Stimulated activated CD4-positive, alpha-beta T cell treated with anti-CD3 and anti-CD28 coated beads, Interleukin-12 subunit alpha, Interleukin-12 subunit beta, amount 100 ng/mL, for 24 hours (primary cell): ENCODE measurements at places on chromosomes 5 and 9.
A peak's percentile ranks its signal among the peaks of the same experiment; 100 is the strongest.

DNA sequence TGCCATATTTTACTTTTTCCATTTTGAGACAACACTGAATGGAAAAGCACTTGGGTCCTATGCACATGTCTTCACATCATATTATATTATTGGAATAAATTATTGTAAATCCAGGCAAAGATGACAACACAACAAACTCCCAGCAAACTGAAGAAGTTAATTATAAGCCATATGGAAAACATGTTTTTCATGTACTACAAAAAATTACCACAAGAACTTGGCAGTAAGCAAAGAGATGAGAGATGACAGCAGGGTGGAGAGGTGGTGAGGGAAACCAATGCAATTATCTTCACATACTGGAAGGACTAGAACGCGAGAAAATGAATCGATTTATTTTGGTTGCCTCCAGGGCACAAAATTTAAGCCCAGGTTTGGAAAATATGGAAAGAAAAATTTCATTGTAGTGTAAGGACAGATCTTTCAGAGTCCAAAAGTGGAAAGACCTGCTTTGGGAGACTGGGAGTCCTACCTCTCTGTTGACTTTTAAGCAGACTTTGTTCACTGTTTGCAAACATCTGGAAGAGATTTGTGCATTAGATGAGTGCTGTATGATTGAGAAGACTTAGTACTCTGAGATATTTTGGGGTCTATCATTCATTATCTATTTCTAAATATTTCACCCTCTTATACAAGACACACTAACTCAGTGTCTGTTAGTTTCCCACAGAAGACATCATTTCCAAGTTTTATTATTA, 138.0 kb downstream of the TMEM232 start:
- DNase-seq, result no peak

DNA sequence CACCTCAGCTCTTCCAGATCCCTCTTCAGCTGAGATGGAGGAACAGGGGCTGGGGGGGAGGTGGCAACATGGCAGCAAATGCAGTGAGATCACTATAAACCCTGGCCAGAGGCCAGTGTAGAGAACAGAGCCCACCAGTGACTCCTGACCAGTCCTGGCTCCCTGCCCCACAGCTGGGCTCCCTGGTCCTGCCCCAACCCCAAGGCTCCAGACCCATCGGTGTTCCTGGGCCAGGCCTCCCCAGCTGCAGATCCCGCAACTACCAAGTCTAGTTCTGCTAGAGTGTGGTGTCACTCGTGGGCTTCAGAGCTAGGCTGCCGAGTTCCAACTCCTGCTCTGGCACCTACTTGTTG, 16.8 kb downstream of the AKNA start:
- no peak for DNase-seq

GRCh38 chr5:151239237-151239861, 13.6 kb upstream of the GM2A start:
- peak; percentile 63 for DNase-seq

DNA sequence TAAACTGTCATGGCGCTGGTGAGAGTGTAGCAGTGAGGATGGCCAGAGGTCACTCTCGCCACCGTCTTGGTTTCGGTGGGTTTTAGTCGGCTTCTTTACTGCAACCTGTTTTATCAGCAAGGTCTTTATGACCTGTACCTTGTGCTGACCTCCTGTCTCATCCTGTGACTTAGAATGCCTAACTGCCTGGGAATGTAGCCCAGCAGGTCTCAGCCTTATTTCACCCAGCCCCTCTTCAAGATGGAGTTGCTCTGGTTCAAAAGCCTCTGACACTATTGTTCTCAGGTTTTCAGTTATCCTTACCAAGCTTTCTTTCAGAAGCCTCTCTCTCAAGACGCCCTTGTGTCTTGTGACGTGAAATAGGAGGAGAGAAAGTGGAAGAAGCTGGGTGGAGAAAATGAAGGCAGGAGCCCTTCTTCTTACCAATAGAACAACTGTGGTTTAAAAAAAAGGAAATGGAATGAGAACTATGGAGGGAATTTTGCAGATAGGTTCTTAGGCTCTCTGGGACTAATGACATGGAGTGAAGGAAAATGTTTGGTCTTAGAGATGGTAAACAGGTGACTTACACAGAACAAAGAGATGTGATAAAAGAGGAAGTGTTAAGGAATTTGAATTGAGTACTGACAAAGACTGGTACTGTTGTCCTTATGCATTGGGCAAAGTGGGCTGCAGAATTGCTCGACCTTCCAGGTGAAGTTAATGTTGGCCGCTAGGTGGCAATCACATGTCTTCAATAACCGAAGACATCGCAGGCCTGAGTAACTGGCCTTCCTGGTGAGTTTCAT, 133.3 kb upstream of the RAI14 start:
- DNase-seq, result no peak

GRCh38 chr9:132228062-132228461, 66.2 kb downstream of the NTNG2 start:
- no peak for DNase-seq

DNA sequence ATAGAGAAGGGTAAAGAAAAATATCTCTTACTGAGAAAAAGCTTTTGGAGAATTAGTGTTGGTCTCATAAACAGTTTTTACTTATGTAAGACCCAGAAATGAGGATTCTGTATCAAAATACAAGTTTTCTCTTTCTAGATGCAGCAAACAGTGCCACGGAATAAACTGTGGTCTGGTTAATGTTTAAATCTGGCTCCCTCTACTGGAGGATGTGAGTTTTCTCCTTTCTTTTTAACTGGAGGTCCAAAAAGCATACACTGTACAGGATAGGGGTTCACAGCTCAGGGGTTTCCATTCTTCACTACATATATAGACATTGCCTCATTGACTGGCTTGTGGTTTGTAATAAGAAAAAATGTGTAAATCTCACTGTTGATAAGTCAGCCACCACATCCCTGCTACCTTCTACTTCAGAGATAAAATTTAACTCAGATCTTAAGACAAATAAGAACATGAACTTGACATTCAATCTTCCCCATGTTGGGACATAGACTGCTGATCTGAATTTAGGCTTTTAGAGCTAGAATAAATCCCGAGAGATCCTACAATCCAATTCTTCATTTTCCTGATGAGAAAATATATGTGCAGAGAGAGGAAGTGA, 98.9 kb downstream of the CFAP95 start:
- no peak for DNase-seq

- DNase-seq, result no peak
Measured at GRCh38 chr9:133428617-133429101, 6.5 kb downstream of the ADAMTS13 start.

- no peak for DNase-seq
Measured at GRCh38 chr5:93346301-93346700, 234.7 kb downstream of the NR2F1-AS1 start.

DNA sequence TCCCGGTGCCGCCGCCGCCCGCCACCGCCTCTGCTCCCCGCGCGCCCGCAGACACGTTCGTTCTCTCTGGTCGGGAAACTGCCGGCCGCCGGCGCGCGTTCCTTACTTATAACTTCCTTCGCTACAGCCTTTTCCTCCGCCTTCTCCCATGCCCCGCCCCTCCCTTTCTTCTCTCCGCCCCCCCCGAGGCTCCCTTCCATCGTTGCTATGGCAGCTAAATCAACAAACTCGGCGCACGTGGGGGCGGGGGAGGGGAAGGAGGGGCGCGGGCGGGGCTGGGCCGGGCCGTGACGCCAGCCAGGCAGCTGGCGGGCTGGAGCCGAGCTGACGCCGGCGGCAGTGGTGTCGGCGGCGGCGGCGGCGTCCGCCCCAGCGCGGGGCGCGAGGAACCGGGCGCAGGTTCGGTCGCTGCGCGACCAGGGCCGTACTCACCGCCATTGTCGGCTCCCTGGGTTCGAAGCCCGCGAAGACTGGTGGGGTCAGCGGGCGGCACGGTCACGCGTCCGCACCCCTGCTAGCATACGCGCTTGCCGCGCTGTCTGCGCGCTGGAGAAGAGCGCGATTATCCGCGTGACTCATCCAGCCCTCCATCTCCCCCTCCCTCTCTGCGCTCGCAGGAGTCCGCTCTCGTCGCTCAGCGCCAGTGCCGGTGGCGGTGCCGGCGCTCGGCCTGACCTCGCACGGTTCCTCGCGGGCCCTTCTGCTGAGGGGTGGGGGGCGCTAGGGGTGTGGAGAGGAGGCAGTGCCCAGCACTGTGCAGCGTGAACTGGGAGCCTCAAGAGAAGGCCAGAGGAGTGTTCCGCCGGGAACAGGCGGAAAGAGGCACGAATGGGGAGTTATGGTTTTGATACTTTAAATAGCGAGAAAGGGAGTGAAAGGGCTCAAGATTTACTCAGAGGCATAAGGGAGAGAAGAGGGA, at the start of gene KLF4:
TSS of gene KLF4 (minus strand) at position 83 of the 919 bp plus-strand sequence. CDS start 597 bp downstream, outside the sequence.
- DNase-seq, result peak; percentile 63

- no peak for DNase-seq
Measured at GRCh38 chr5:132076202-132076830, 2.7 kb downstream of the CSF2 start.

GRCh38 chr9:19231126-19231903, 822 bp downstream of the DENND4C start:
- no peak for DNase-seq

GRCh38 chr5:135857630-135858311, 23.3 kb downstream of the SLC25A48 start:
- DNase-seq, result no peak

DNA sequence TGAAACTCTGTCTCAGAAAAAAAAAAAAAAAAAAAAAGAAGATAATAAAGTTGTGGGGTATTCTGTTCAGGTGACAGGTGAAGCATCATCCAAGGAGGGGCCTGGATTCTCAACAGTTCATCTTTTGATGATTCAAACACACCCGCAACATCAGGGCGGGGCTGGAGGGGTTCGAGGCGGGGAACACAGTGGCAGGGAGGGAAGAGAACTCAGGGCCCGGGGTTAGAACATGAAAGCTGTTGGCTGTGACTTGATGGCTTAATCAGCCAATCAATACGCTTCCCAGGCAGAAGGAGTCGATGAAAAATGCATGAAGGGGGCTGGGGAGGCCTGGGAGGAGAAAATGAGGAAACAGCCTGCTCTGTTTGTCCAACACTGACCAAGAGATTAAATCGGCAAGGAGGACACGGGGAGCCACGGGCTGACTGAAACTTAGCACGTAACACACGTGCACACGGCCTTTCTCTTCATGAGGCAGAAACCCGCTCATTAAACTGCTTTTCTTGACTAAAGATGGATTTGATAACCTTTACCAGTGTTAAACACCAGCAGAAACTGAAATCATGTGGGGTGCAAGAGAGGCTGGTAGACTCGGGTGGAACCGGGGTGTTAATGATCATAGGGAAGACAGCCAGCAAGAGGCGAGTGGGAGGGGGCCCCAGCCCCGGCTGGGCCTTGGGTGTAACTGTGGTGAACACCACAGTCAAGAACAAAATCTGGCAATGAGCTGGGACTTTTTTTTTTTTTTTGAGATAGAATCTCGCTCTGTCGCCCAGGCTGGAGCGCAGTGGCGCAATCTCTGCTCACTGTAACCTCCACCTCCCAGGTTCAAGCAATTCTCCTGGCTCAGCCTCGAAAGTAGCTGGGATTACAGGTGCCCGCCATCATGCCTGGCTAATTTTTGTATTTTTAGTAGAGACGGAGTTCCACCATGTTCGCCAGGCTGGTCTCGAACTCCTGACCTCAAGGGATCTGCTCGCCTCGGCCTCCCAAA, 105.7 kb upstream of the RAPGEF1 start:
- DNase-seq, result no peak

DNA sequence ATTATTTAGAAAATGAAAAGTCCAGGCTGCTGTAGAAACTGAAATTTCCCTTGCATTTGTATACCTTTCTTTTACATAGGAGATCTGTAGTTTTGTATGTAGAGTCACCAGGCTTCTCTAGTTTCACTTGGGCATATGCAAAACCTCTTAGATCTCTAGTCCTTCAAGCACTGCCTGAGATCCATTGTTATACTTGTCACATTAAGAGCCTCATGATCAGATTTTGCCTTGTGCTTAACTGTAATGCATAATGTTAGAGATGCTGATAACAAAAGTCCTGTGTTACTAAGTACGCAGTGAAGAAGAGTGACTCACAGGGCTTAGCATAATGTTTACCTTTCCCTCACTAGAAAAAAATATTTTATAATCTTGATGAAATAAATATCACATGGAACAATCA, 250.2 kb downstream of the CYLC2 start:
- DNase-seq, result no peak

GRCh38 chr5:4230786-4231641, 635.4 kb downstream of the IRX1 start:
- no peak for DNase-seq

GRCh38 chr5:123279136-123279535, 144.1 kb downstream of the CEP120 start:
- no peak for DNase-seq

DNA sequence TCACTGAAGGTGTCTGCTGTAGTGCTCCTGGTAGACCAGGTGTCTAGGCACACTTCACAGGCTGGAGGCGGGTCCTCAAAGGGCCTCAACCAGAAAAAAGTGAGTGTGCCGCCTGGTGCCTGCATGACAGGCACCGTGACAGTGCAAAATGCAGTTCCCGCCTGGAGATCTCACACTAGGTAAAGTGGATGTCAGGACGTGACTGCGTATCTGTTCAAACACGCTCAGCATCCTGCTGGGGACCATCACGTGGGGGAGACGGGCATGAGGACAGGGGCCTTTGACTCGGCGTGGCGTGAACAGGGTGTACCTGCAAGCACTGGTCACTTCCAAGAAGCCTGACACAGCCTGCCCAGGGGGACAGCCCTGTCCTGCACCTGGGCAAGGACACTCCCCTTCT, 32.3 kb upstream of the NTNG2 start:
- no peak for DNase-seq

GRCh38 chr9:82421498-82421897, 432.9 kb downstream of the SPATA31D1 start:
- DNase-seq, result no peak

DNA sequence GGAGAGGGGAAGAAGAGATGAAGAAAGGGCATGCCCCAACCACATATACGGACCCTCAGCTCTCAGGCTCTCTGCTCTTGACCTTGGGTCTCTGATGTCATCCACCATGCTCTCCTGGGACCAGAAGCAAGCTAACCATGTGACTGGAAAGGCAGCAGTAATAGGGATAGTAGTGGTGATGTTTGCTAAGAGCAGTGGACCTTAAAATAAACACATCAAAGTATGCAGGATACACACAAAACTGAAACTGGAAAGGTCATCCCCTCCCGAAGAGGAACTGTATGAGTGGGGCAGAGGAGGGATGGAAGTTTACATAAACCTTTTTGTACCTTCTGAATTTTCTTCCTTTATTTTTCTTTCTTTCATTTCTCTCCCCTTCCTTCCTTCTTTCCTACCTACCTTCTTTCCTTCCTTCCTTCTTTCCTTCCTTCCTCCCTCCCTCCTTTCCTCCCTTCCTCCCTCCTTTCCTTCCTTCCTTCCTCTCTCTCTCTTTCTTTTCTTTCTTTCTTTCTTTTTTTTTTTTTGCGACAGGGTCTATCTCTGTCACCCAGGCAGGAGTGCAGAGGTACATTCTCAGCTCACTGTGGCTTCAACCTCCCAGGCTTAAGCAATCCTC, 8.1 kb upstream of the PTPN3 start:
- no peak for DNase-seq

GRCh38 chr9:97918611-97919010, 3.7 kb downstream of the TRMO start:
- DNase-seq, result no peak

- DNase-seq, result no peak
Measured at GRCh38 chr5:116075191-116075831, 9.5 kb upstream of the COMMD10 start.
